ENCODE measurements at places on chromosomes 4 and X. TPM values are rescaled to one million over a fixed set of nuclear protein-coding genes. Genes with fewer than 3 reads are reported as not detected.

Gene SHROOM4
- 45.8 TPM for total RNA-seq

Gene BEX2
- 0.73 TPM for total RNA-seq

Gene GLUD2
- total RNA-seq, result 3.2 TPM

Gene ARAP2
- 0.33 TPM for total RNA-seq

Gene FOXO4
- 3.7 TPM for total RNA-seq

Gene L1CAM
- 0.05 TPM for total RNA-seq

Gene TCEAL7
- total RNA-seq, result 5.3 TPM

Gene FHIP1A
- total RNA-seq, result 0.40 TPM

Gene MAGEB2
- not detected for total RNA-seq

Gene FGF13
- 5.4 TPM for total RNA-seq

Gene GYPE
- total RNA-seq, result 0.07 TPM

Gene DRD5
- not detected for total RNA-seq

Gene UGT2B15
- not detected for total RNA-seq

Gene LRRC66
- 0.10 TPM for total RNA-seq

Gene NAP1L3
- total RNA-seq, result not detected

Gene ALB
- total RNA-seq, result not detected

Gene PIR
- total RNA-seq, result 53.2 TPM

Gene FMR1
- total RNA-seq, result 12.8 TPM

Gene PPARGC1A
- total RNA-seq, result not detected

Gene VCX
- not detected for total RNA-seq

Gene PHOX2B
- total RNA-seq, result not detected

Gene IGSF1
- total RNA-seq, result not detected

Gene HSPA4L
- 9.8 TPM for total RNA-seq

Gene ART3
- 0.07 TPM for total RNA-seq

Gene P2RY4
- not detected for total RNA-seq

Gene RHOXF2B
- not detected for total RNA-seq

Gene RBM47
- total RNA-seq, result 0.07 TPM

Gene SPACA5B
- not detected for total RNA-seq

Gene USP17L18
- not detected for total RNA-seq

Gene TRIM2
- 14.1 TPM for total RNA-seq

Gene AMBN
- not detected for total RNA-seq

Gene SPINK2
- total RNA-seq, result not detected

Gene SAGE1
- not detected for total RNA-seq

Gene NXF2B
- total RNA-seq, result not detected

Gene ADH4
- total RNA-seq, result not detected

Gene PRKG2
- under 0.01 TPM for total RNA-seq

Gene CSAG2
- total RNA-seq, result not detected

Gene PAGE4
- not detected for total RNA-seq

Gene CACNA1F
- total RNA-seq, result not detected

Gene CXCL6
- 0.67 TPM for total RNA-seq

Gene MXRA5
- not detected for total RNA-seq

Gene PDLIM3
- total RNA-seq, result 35.4 TPM

Gene COX7B2
- total RNA-seq, result not detected
